ENCODE measurements at places on chromosomes 4 and X. TPM values are rescaled to one million over a fixed set of nuclear protein-coding genes. Genes with fewer than 3 reads are reported as not detected.

- peak; percentile 9 for DNase-seq
Measured at GRCh38 chr4:149521611-149522425, 293.8 kb downstream of the IQCM start.

ADGRL3 gene
- polyA plus RNA-seq = 0.01 TPM

ARAP2 gene
- polyA plus RNA-seq = not detected

CLIC2 gene
- polyA plus RNA-seq = not detected

COX7B2 gene
- not detected for polyA plus RNA-seq

GRCh38 chrX:96835660-96836289 is 47.9 kb upstream of the RPA4 start:
- no peak for DNase-seq

CSAG1 gene
- polyA plus RNA-seq = not detected

- DNase-seq = no peak
Measured at GRCh38 chr4:169854090-169854489, 96.3 kb upstream of the HPF1 start.

- DNase-seq = no peak
Measured at GRCh38 chr4:110953191-110953590, 330.3 kb upstream of the PITX2 start.

- DNase-seq = no peak
Measured at GRCh38 chrX:69143530-69143929, 21.7 kb downstream of the PJA1 start.

DNA sequence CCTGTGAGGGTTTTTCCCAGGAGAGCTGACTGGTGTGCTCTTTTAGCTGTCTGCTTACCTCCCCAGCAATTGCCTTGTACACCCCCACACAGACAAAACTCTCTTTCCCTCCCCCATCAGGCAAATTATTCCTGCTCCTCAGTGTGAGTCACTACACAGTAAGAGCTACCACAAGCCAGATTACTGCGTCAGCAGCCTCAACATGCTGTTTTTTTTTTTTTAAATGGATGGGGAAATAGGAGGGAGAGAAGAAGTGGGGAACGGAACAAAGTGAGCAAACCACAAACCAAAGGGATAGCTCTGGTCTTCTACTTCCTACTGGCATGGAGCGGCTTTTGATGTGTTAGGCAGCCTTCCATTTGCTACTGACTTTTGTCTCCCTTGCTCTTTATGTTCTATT is 107.5 kb upstream of the ACSL4 start:
- DNase-seq = peak; percentile 69

NCAPG gene
- polyA plus RNA-seq = 14.4 TPM
